ENCODE measurements at places on chromosomes 5 and 9. TPM values are rescaled to one million over a fixed set of nuclear protein-coding genes. Genes with fewer than 3 reads are reported as not detected.

The PCDHGA2 gene
- total RNA-seq = 3.0 TPM

The NR2F1 gene
- 0.37 TPM for total RNA-seq

The RNF183 gene
- not detected for total RNA-seq

The TLR4 gene
- total RNA-seq = not detected

The BTNL9 gene
- total RNA-seq = 37.9 TPM

- H3K36me3 ChIP-seq = no peaks in the 10 kb centered on the region
- H3K27me3 ChIP-seq = peaks cover 32% of the 10 kb centered on the region
- peaks cover 42% of the 10 kb centered on the region for H3K4me1 ChIP-seq
- peak overlapping the region; percentile 99 for H3K27ac ChIP-seq
- H3K4me3 ChIP-seq = peak overlapping the region; percentile 80
Observed at GRCh38 chr9:98318041-98318790, 62.8 kb upstream of the TBC1D2 start.

GRCh38 chr5:158407824-158408195 lies 548.9 kb upstream of the CLINT1 start:
- no peaks in the 10 kb centered on the region for H3K4me1 ChIP-seq
- H3K27me3 ChIP-seq = no peaks in the 10 kb centered on the region
- no peak overlapping the region for H3K4me3 ChIP-seq
- peaks cover 13% of the 10 kb centered on the region for H3K36me3 ChIP-seq
- no peak for DNase-seq

DNA sequence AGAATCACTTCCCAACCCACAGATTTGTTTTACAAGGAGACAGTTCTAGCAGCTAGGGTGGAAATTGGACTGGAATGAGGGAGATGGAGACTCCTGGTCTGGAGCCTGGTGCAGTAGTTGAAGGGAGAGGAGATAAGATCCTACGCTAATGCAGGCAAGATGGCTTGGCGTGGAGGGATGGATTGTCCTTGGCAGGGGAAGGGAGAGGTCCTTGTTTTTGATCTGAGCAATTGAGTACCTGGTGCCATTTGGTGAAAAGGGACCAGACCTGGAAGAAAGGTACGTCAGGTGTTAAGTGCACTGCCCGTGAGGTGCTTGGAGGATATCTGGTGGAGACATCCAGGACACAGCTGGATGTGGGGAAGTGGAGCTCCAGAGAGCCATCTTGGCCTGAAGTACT lies 35.7 kb downstream of the ANGPTL2 start:
- no peak overlapping the region for H3K27ac ChIP-seq
- no peaks in the 10 kb centered on the region for H3K4me1 ChIP-seq
- no peak overlapping the region for H3K4me3 ChIP-seq
- peaks cover 6% of the 10 kb centered on the region for H3K27me3 ChIP-seq

DNA sequence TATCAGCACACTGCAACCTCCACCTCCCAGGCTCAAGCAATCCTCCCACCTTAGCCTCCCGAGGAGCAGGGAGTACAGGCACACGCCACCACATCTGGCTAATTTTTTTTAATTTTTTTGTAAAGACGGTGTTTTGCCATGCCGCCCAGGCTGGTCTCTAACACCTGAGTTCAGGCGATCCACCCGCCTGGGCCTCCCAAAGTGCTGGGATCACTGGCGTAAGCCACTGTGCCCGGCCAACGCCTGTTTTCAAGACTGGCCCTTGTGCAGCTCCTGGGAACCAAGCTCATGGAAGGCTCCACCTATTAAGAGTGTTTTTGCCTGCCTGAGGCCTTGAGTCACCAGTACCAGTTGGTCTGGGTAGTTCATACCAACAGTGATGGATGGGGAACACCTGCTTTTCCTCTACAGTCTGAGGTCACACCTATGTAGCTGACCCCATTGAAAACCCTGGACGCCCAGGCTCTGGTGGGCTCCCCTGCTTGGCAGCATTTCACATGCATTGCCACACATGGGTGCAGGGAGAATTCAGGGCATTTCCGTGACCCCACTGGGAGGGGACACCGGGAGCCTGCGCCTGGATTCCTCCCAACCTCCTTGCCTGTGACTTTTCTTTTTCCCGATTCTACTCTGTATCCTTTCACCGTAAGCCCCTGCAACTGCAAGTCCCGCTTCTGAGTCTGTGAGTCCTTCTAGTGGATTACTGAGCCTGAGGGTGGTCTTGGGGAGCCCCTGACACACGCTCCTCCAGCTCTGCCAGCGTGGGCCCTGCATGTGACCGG lies 63.5 kb downstream of the ZNF354C start:
- H3K27me3 ChIP-seq = peaks cover 7% of the 10 kb centered on the region
- no peak for DNase-seq
- H3K36me3 ChIP-seq = peaks cover 7% of the 10 kb centered on the region
- H3K4me1 ChIP-seq = no peaks in the 10 kb centered on the region

GRCh38 chr5:123937230-123937629 lies 425.3 kb downstream of the CSNK1G3 start:
- peak; percentile 46 for DNase-seq
- H3K27ac ChIP-seq = no peak overlapping the region
- H3K36me3 ChIP-seq = peaks cover 17% of the 10 kb centered on the region
- peaks cover 4% of the 10 kb centered on the region for H3K27me3 ChIP-seq
- H3K4me1 ChIP-seq = peaks cover 2% of the 10 kb centered on the region

DNA sequence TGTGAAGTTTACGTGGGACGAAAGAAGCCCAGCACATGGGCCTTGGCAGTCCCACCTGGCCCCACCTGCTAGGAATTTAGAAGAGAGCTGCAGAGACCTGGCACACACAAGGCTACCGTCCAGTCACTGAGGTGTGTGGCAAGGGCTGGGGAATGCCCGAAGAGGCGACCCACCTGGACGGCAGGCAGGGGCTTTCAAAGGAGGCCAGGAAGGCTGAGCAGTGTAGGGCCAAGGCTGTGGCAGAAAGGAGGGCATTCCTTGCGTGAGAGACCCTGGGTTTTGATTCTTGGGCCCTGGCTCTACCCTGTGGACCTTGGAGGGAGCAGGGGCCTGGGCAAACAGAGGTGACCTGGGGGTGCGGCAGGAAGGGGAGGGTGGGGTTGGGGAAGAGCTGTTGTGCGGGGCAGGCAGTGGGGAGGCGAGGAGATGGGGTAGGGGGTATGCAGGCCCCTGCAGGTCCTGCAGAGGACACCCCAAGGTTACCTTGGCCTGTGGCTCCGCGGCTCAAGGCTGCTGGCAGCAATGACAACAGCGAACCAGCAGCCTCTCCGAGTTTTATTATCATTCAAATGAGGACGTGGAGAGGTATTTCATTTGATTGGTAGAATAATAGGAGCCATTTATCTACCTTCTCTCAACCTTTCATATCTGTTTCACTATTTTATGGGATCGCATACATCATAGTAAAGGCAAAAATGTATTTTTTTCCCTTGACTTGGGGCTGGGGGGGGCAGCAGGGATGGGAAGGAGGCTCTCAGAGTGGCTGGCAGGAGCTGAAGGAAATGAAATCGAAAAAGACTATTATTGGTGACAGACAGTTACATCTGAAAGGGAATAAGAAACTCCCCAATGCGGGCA lies 24.8 kb downstream of the TSPAN17 start:
- peaks cover 17% of the 10 kb centered on the region for H3K4me1 ChIP-seq
- H3K27ac ChIP-seq = no peak overlapping the region
- no peak overlapping the region for H3K4me3 ChIP-seq
- H3K27me3 ChIP-seq = peaks cover 4% of the 10 kb centered on the region
- no peaks in the 10 kb centered on the region for H3K36me3 ChIP-seq

DNA sequence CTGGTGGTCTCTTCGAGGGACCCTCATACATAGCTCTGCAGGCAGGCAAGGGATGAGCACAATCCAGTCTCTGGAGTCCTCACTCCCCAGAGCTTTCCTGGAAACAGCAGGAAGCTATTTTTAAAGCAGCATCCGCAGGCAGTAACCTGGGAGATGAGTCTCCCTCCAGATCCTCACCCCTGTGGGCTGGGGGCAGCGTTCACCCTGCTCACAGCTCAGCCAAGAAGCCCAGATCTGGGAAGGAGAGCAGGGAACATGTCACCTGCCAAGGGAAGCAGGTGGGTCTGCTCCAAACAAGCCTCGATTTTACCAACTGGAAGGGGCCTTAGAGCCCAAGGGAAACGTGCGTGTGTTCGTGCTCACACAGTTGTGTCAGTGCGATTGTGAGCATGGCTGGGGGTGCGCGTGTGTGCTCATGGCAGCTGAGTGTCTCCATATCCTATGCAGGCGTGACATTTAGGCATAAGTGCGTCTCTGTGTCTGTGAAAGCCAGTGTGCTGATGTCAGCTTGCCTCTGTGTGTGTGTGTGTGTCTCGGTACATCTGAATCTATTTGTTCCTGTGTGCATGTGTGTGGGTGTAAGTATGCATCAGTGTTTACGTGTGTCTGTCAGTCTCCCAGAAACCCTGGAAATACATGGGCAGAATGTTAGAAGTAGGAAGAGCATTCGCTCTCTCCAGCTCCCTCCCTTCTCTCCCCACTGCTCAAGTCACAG lies 40.6 kb upstream of the CPLX2 start:
- H3K36me3 ChIP-seq = peaks cover 7% of the 10 kb centered on the region
- H3K27me3 ChIP-seq = peaks cover 5% of the 10 kb centered on the region

DNA sequence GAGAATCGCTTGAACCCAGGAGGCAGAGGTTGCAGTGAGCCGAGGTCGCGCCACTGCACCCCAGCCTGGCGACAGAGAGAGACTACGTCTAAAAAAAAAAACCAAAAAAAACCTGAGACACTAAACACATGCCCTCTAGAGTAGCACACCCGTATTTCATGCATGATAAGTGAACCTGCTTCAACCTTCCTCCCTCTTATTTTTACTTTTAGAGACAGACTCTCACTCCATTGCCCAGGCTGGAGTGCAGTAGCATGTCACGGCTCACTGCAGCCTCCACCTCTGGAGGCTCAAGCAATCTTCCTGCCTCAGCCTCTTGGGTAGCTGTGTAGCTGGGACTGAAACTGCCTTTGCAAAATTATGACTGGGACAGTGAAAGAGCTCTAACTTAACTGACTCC lies 17.6 kb upstream of the NANS start:
- DNase-seq = no peak
- H3K36me3 ChIP-seq = no peaks in the 10 kb centered on the region
- H3K27ac ChIP-seq = no peak overlapping the region
- no peak overlapping the region for H3K4me3 ChIP-seq
- H3K4me1 ChIP-seq = no peaks in the 10 kb centered on the region

- no peaks in the 10 kb centered on the region for H3K27me3 ChIP-seq
- H3K36me3 ChIP-seq = no peaks in the 10 kb centered on the region
- no peak for DNase-seq
- no peak overlapping the region for H3K27ac ChIP-seq
- H3K4me1 ChIP-seq = no peaks in the 10 kb centered on the region
Observed at GRCh38 chr9:74035786-74036185, 461.3 kb upstream of the RORB start.

GRCh38 chr9:32703635-32704034 lies 68.2 kb upstream of the TAF1L start:
- DNase-seq = no peak
- H3K4me1 ChIP-seq = no peaks in the 10 kb centered on the region
- H3K36me3 ChIP-seq = no peaks in the 10 kb centered on the region
- H3K4me3 ChIP-seq = no peak overlapping the region

DNA sequence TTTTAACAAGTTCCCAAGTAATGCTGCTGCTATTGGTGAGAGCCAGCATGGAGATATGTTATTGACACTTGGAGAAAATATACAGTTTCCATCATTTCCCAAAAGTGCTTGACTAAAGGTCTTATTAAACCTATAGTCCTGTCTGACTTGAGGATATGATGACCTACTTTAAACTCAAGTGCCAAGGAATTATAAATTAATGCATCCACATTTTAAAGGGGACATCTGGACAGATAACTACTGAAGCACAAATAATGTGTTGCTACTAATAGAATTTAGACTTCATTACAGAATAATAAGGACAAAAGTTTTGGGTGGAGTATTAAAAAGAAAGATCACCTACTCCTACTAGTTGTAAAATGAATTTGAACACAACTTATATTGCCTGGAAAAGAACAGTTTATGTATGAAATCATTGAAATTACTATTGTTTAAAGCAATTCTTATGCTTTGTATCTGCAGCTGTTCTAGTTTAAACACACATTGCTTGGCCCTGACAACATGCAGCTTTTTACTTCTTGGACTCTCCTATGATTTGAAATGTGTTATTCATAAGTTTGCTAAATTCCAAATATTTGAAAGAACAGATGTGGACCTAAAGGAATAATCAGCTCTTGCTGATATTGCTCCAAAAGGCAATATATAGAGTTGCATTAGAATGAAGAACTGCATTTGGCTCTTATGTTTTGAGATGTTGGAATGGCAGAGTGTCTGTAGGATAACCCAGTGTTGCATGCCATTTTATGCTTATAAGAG lies 73.4 kb downstream of the SGCD start:
- peaks cover 14% of the 10 kb centered on the region for H3K4me1 ChIP-seq
- no peak overlapping the region for H3K27ac ChIP-seq
- no peaks in the 10 kb centered on the region for H3K36me3 ChIP-seq
- no peak overlapping the region for H3K4me3 ChIP-seq
- DNase-seq = no peak

DNA sequence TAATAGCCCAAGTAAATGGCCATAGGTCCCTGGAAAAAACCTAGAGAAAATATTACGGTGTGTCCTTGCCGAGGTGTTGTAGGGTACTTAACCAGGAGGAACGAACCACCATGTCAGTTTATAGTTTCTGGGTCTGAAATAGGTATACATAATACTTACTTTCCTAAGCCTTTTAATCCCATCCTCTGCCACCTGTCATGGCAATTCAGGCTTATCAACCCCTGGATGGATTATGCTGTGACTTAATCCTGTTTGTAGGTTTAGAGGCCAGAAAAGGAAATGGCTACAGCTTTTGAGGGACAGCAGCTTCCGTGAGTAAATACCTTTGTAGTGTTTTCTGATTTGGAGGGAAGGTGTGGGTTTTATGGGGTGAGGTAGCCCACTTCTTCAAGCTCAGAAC lies 89.1 kb upstream of the PTPRD start:
- no peaks in the 10 kb centered on the region for H3K27me3 ChIP-seq
- H3K36me3 ChIP-seq = no peaks in the 10 kb centered on the region
- no peak overlapping the region for H3K27ac ChIP-seq
- DNase-seq = no peak
- H3K4me3 ChIP-seq = no peak overlapping the region
- H3K4me1 ChIP-seq = no peaks in the 10 kb centered on the region

DNA sequence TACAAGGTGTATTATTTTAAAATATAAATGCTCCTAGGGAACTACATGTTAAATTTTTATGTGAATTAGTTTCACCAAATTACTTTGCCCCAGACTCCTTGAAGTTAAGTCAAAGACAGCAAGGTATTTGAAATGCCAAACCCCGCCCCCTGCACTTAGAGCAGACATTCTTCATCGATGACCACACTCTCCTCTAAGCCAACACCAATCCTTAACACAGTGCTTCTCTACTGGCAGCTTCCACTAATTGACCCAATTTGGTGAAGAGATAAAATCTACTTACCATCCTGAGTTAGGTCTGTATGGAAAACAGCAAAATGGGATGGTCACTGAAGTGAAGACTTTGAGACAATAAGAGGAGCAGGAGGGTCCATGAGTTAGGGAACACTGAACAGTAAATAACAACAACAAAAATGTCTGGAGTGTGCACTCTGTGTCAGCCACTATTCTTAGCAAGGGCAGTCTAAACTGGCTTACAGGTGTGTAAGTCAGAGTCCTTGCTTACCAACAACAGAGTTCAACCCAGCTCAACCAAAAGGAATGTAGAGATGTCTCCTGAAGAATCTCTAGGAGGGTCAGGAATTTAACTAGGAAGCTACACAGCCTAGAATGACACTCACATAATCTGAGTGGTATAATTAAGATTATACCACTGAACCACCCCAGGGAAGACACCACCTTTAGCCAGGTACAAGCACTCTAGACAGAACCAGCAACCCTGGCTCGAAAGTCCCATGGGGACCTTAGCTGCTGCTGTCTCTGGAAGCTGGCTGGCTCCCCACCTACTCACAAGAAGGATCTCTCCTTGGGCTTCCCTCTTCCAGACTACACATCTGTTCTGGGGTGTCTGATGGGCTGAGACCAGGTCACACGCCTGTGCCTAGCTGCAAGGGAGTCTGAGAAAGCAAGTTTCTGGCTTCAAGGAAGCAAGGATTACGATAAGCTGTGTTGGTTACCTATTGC lies 8.8 kb upstream of the UBE2QL1 start:
- no peak overlapping the region for H3K4me3 ChIP-seq
- no peak for DNase-seq
- H3K36me3 ChIP-seq = no peaks in the 10 kb centered on the region
- no peak overlapping the region for H3K27ac ChIP-seq

Measured in glutamatergic neuron (in vitro differentiated cells).